Activated naive CD8-positive, alpha-beta T cell treated with anti-CD3 and anti-CD28 coated beads for 36 hours (primary cell): ENCODE measurements at places on chromosomes 6 and 20. TPM values are rescaled to one million over a fixed set of nuclear protein-coding genes. Genes with fewer than 3 reads are reported as not detected.

COL20A1 gene
- total RNA-seq = 0.08 TPM

SDCBP2 gene
- total RNA-seq = 3.3 TPM

STMND1 gene
- not detected for total RNA-seq

TP53TG5 gene
- 0.40 TPM for total RNA-seq

RSPH4A gene
- total RNA-seq = 0.44 TPM

PPP1R14C gene
- total RNA-seq = 0.44 TPM

F13A1 gene
- total RNA-seq = not detected

SALL4 gene
- 0.66 TPM for total RNA-seq

PNPLA1 gene
- total RNA-seq = not detected

NOTCH4 gene
- 0.88 TPM for total RNA-seq

PRL gene
- not detected for total RNA-seq

RGS17 gene
- total RNA-seq = not detected

FHL5 gene
- not detected for total RNA-seq

HLA-G gene
- total RNA-seq = 1.4 TPM

PTCHD4 gene
- not detected for total RNA-seq

PSMF1 gene
- total RNA-seq = 192 TPM

TAGAP gene
- 175 TPM for total RNA-seq

COL9A3 gene
- 0.35 TPM for total RNA-seq

PXMP4 gene
- total RNA-seq = 7.3 TPM

TBXT gene
- not detected for total RNA-seq

APMAP gene
- 47.9 TPM for total RNA-seq

LGSN gene
- total RNA-seq = not detected

RAB5IF gene
- total RNA-seq = 124 TPM

LRRN4 gene
- total RNA-seq = not detected

ZNF334 gene
- 5.1 TPM for total RNA-seq

PAX1 gene
- total RNA-seq = not detected
